ENCODE measurements at places on chromosomes 11 and 22.

DNA sequence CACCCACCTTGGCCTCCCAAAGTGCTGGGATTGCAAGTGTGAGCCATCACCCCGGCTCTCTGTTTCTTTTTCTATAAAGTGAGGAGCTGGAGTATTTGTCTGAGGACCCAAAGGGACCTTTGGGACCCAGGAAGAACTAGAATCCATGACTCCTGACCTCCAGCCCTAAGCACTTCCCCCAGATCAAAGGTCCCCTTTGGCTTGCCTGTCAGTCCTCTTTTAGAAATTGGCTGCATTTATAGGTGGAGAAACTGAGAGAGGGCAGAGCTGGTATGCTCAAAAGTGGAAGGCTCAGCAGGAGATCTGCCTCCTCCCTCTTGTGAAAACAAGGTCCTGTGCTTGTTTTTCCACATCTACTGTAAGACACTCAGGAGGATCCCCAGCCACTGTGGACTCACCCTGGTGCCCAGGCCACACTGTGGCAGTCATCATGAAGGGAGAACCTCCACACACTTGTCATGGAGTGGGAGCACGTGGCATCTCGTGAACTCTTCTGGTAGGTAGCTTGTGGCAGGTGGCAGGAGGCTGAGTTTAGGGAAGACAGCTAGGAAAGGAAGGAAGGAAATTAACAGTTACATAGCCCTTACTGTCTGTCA, 12.4 kb upstream of the PLEKHA7 start:
- no peak for DNase-seq

- no peak for DNase-seq
Measured at GRCh38 chr22:50683994-50684371, 11.4 kb downstream of the SHANK3 start.

- DNase-seq: no peak
Measured at GRCh38 chr11:21930408-21930807, 262.5 kb upstream of the ANO5 start.

DNA sequence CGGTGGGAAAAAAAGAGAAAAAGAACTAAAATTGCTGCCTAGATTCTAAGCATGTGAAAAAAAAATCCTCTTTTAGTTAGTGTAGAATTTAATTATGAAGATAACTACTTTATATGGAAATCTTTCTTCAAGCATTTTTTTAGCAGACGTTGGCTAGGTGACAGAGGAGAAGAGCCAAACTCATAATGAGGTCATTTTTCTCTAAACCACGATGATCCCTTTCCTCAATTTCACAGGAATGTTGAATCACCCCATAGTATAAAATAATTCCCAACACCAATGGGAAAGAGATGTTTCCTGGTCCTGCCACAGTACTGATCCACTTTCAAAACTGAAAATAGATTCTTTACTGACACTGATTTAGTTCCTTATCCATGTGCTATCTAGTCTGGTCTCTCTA, 319.8 kb downstream of the DLG2 start:
- DNase-seq: no peak

GRCh38 chr11:1639102-1639620, 9.6 kb downstream of the KRTAP5-5 start:
- DNase-seq: no peak

- no peak for DNase-seq
Measured at GRCh38 chr11:67644042-67644441, 4.5 kb upstream of the TBX10 start.

DNA sequence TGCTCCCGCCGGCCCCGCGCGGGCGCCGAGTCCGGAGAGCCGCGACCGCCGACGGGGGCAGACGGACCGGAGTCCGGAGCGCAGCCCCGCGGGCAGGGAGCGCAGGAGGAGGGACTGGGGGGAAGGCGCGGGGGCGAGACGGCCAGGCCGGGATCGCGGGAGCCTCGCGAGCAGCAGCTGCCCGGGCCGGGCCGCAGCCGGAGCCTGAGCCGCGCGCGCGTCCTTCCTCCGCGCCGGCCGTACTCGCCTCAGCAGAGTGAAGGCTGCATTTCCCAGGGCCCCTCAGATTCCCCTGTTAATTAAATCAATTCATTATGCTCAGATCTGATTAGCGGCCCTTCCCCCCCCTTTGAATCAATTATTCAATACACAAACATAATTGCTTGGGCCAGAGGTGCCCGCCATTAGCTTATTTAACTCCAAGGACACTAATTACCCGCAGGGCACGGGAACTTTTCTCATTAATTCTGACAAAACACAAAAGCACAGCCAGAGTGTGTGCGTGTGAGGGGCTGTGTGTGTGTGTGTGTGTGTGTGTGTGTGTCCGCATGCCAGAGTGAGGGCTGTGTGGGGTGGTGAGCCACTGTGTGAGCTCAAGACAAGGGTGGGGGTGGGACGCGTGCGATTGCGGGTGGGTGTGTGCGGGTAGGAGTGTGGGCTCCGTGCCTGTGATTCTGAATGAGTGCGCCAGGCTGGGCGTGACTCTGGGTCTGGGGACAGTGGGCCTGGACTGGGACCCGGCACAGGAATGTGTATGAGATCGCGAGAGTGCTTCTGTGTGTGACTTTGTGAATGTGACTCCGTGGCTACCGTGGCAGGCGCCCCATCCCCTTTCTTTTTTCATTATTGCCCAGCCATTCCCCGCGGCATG, 5.1 kb upstream of the LMO1 start:
- no peak for DNase-seq

- no peak for DNase-seq
Measured at GRCh38 chr11:8372641-8373381, 109.1 kb upstream of the LMO1 start.

- DNase-seq: no peak
Measured at GRCh38 chr11:13111813-13112130, 102.7 kb downstream of the RASSF10 start.

DNA sequence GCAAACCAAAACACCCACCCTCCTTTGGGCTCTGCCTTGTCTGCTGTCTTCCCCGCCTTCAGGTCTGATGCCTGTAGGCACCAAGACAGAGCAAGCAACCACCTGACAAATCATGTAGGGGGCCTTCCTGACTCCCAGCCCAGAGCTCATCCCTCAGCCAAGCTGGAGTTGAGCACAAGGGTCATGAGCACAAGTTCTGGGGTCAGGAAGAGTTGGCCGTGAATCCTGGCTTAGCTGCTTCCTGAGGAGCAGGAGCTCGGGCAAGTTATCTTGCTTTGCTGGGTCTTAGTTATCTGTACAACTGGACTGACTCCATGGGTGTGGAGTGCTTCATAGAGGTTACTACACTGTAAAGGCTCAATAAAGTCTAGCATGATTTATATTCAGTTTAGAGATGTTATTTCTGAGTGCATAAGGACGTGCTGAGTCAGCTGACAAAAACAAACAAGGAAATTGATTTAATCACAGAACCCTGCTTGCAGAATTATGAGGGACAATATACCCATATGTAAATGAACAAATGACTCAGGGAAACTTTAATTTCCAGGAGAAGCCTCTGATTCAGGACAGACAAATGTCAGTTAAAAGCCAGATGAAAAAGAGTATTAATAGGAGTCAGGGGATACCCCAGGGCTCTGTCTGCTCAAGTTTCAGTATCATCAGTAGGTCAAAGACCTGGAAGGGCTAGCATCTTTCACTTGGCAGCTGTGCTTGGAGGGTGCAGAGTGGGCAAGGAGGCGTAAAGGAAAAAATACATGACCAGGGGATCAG, 15.0 kb upstream of the APOA1 start:
- no peak for DNase-seq

- DNase-seq: no peak
Measured at GRCh38 chr11:19344661-19345518, 104.1 kb upstream of the E2F8 start.
